Hippocampal formation (tissue), 2 donors: ENCODE measurements at places on chromosomes 12 and 14.

GRCh38 chr14:81093651-81094050 is 127.1 kb downstream of the GTF2A1 start:
- no peak for DNase-seq

GRCh38 chr12:52498946-52499345 is 5.9 kb upstream of the KRT6A start:
- DNase-seq = no peak

GRCh38 chr12:98816720-98817119 is 171.6 kb downstream of the APAF1 start:
- DNase-seq = no peak

GRCh38 chr12:96219700-96220206 is 25.6 kb downstream of the ELK3 start:
- no peak for DNase-seq

GRCh38 chr14:79093531-79093930 is 923.4 kb downstream of the NRXN3 start:
- no peak for DNase-seq

DNA sequence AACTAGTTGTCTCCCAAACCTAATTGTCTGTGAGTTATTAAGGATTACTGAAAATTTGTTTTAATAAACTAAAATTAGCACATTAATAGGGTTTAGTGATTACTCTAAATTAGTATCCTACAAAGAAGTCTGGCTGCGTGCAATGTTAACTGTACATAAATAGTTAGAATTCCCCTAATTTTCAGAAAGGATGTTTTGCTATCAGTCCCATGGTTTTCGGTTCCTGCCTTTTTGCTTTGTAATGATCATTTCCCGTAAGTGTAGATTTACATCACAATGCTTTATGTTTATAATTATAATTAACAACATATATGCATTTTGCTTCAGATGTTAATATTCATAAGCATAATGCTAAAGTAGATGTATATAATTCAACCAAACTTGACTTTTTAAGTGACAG is 19.8 kb upstream of the LYZ start:
- no peak for DNase-seq

DNA sequence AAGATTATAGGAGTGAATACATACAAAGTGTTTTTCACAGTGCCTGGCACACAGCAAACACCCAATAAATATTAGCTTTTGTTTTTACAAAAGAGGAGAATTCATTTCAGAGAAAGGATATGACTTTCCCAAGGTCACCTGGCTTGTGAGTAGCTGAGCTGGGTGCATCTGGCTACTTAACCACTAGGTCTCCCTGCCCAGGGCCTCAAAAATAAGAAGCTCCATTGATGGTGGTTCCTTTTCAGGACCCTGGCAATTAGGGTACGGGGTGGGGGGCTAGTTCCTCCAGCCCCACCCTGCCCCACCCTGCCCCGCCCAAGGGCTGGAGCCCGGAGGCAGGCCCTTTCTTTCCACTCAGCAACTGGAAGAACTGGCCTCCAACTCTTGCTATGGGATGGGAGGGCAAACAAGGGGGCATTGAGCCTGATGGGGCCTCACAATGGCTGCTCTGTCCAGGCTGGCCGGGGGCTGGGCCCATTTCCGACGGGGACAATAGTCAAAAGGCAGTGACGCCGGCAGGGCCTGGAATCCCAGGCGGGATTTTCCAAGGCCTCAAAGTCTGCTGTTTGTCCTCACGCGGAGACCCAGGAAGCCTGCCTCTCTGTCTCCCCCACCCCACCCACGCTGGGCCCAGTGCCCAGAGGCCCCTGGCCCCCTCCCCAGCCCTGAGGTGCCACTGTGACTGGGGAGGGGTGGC is 8.2 kb upstream of the ATG101 start:
- peak; percentile 94 for DNase-seq

- no peak for DNase-seq
These were observed 663 bp downstream of the WASHC3 start for GRCh38 chr12:102061096-102061559.

DNA sequence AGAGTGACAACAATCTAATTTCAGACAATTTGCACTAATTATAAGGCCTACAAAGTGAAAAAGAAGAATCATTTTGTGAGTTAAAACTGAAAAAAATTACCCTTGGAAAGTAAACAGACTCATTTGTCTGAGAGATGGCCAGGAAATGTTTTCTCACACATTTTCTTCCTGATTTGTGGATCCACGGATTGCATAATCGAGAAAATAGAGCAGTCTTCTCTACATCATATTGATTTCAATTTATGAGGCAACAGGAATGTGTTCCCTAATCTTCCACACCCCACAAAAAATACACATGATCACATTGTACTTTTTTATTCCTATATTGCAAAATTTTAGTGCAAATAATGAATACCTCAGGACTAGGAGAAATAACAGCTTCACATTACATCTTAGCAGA is 160.8 kb downstream of the CCER1 start:
- no peak for DNase-seq

GRCh38 chr12:34335819-34336262 is 313.5 kb downstream of the ALG10 start:
- DNase-seq = no peak

- DNase-seq = no peak
These were observed 17.5 kb downstream of the MTRFR start for GRCh38 chr12:123250471-123251383.

DNA sequence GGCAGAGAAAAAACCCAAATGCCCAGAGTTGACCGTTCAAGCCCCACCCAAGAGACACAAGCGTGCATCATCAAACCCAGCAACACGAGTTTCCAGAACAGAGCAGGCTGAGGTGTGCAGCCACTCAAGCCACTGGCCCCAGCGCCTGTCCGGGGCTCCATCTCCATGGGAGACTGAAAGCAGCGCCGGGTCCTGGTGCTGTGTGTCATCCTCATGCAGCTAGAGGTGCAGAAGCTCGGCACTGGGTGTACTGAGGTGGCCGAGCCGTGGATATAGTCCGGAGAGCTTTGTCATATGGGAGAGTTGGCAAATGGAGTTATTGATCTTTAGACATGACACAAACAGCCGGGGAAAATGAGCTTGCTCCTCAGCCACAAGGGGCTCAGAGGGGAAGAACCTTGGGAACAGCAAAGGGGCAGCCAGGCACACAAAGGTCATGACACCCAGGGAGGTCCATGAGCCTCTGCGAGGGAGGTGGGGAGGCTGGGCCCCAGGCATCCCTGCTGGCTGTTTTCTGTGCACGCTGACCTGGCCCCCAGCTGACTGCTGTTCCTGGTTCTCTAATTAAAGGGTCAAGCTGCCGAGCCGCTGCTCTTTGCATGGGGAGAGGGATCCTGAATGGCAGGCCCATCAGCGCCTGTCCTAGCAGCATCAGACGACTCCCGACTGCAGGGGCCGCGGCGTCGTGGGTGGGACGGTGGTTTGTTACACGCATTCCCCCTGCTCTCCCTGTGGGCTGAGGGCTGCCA is 145.4 kb upstream of the SFSWAP start:
- DNase-seq = no peak

DNA sequence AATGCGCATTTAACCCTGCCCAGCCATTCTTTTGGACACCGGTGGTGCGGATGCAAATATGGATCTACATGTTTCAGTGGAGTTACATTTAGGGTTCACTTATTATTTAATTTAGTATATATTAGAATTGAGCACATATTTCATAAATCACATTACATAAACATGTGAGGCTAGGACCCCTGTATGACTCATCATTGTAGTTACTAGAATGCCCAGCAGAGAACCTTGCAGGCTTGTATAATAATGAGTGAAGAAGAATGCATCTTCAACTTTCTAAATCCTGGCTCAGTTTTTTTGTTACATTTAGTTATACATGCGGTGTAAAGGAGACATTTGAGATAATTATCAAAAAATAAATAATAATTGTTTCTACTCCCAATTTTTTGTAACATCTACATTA is 369.0 kb downstream of the ATP23 start:
- DNase-seq = no peak

GRCh38 chr12:20245491-20245890 is 122.8 kb upstream of the PDE3A start:
- DNase-seq = no peak

- DNase-seq = no peak
These were observed 36.3 kb upstream of the PNMA1 start for GRCh38 chr14:73750531-73750901.

- DNase-seq = no peak
These were observed 1838.6 kb upstream of the SEL1L start for GRCh38 chr14:83372271-83372670.

GRCh38 chr12:78181544-78182162 is 351.0 kb downstream of the NAV3 start:
- peak; percentile 24 for DNase-seq

DNA sequence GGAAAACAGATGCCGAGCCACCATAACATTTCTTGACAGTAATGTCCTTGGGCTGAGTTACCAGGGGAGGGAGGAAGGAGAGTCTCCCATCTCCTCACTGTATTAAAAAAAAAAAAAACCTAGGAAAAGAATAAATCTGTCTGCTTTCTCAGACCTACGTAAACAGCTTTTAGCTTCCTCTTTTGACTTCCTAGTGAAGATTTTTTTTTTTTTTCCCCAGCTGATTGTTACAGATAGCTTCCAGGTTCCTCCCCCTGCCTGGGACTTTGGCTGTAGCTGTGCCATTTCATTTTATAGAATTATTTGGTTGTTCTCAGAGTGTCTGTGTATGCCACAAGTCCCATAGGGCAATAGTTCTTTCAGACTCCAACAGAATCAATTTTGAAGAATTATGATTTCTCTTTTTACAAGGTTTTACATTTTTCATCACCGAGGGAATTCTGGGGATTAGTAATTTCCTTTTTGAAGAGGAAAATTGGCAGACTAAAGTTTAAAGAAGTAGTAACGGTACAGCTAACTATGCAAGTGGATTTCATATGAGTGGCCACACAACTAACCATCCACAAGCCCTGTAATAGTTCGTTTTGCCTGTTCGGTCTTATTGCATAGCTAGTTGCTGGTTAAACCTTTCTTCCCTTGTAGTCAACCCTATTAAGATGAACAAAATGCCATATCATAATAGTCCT is 23.1 kb upstream of the GNS start:
- no peak for DNase-seq

DNA sequence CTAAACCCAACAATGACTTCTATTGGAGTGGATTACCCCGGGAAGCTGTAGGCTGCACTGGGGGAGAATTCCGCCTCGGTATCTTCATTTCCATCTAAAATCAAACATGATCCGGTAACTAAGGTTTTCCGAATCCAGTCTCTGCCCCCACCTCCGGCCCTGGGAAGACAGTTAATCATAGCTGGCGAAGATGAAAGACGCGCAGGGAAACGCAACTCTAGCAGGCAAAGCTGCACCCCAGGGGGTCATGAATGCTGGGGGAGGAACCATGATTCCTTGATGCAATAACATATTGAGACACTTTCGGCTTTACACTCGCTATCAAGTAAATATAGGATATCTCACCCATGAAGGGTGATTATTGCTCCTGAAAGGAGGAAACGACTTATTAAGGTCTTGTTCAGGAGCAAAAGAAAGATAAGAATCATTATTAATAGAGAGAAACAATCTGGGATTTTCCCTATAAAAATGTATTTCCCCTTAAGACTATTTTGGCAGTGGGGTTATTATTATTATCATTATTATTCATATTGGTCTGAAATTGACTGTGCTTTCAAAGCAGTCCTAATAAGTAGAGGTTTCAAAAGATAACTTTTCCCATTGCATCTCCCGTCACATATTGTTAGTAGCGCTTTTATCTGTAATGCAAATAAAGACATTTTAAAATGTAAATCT is 614.9 kb downstream of the VRK1 start:
- DNase-seq = no peak

DNA sequence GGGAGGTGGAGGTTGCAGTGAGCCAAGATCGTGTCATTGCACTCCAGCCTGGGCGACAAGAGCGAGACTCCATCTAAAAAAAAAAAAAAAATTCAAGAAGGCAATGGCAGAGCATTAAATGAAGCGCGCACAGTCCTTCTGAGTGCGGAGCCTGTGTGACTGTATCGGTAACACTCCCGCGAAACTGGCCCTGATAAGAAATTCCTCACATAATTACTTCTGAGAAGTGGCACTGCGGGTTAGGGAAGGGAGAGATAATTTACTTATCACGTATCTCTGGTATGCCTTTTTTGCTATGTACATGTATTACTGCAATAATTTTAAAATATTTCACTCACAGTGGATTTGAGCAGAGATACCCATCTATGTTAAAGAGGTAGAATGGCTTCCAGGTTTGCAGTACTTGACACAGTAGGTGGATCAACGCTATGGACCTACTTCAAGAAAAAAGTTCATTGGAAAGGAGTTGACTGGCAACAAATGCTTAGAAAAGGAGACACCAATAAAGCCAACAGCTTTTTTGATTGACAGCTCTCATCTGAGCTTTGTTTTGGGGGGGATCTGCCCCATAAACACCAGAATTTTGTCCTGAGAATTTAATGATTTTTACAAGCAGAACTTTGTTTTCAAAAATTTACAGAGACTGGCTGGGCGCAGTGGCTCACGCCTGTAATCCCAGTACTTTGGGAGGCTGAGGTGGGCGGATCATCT is 29.2 kb upstream of the SPTLC2 start:
- no peak for DNase-seq

DNA sequence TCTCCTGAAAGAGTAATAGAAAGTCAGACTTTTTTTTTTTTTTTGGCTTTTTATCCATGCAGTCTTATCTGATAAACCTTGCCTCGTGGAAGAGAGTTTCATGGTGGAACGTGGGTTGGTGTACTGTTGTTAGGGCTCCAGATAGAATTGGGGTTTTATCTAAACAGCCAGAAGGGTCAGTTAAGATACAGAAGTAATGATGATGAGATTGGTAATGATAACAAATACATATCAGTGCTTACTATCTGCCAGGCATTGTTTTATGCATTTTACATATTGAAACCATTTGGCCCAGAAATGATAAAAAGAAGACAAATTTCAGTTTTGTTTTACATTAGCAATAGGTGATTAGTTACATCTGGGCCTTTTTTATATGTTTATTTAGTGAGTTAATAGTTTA is 372.8 kb upstream of the PRICKLE1 start:
- DNase-seq = no peak

GRCh38 chr14:72598306-72598705 is 295.6 kb downstream of the DPF3 start:
- no peak for DNase-seq

- no peak for DNase-seq
These were observed 41.4 kb downstream of the CLIP1 start for GRCh38 chr12:122381021-122381420.

- no peak for DNase-seq
These were observed 51.4 kb downstream of the GALNT9 start for GRCh38 chr12:132277949-132278348.

GRCh38 chr14:83993545-83993944 is 1536.4 kb upstream of the FLRT2 start:
- no peak for DNase-seq
